NCI-H1048 (cell line): ENCODE measurements at places on chromosomes 12 and 14.
A peak's percentile ranks its signal among the peaks of the same experiment; 100 is the strongest.

- no peak for DNase-seq
Measured at GRCh38 chr14:90547250-90547649, 150.4 kb downstream of the CALM1 start.

DNA sequence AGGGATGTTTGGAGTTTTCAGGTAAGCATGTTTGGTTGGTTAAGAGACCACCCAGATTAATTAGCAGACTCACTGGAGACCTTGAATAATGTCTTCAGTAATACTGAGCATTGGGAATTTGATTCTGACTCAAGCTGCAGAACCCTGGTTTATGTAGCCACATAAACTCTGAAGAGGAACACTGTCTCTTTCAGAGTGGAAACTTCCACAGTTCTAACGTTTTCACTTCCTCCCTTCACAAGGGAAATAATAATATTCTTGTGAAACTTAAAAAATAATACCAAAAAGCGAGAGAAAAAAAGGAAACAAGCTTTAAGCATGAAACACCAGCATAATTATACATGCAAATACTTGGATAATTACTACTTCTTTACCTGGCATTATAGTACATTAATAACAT is 40.0 kb upstream of the ST8SIA1 start:
- no peak for DNase-seq

GRCh38 chr12:12734054-12734453 is 16.9 kb downstream of the CDKN1B start:
- DNase-seq = no peak

DNA sequence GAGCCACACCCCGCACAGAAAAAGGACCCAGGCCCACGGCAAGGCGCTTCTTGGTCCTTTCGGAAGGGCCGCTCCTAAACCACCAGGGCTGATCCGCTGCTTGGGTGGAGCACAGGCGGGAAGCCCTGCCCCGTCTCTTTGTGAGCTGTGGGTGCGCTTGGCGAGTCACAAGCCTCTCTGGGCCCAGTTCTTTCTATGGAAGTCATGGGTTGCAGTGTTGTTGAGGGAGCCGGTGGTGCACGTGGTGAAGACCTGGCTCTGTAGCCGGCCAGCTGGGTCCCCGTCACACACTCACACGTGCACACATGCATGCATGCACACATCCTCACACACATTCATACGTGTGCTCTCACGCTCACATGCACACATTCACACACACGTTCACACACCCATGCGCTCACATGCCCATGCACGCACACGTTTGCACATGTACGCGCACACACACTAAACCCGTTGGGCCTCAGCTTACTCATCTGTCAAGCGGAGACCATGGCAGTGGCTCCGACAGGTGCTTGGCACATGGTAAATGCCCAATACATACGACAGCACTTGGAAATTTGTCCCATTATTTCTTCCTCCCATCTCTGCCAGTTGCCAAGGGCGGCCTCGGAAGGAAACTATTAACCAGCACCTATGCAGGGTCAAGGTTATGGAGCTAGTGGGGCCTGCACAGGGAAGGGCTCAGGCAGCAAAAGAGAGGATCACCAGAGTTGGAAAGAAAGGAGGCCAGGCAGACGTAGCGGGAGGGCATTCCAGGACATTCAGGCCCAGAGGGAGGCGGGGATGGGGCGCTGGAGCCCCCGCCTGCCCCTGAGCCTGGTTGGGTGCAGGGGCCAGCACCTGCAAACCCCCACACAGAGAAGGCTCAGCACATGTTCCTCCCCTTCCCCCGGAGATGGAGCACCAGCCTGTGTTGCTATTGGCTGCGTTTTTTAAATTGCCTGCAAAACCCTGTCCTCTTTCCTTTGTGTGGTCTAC is 96.9 kb downstream of the SETD3 start:
- no peak for DNase-seq

- no peak for DNase-seq
Measured at GRCh38 chr12:116402163-116402939, 124.9 kb upstream of the MED13L start.

- DNase-seq = no peak
Measured at GRCh38 chr12:89862511-89863445, 154.1 kb upstream of the ATP2B1 start.

- no peak for DNase-seq
Measured at GRCh38 chr12:1313906-1314305, 280.5 kb downstream of the FBXL14 start.

DNA sequence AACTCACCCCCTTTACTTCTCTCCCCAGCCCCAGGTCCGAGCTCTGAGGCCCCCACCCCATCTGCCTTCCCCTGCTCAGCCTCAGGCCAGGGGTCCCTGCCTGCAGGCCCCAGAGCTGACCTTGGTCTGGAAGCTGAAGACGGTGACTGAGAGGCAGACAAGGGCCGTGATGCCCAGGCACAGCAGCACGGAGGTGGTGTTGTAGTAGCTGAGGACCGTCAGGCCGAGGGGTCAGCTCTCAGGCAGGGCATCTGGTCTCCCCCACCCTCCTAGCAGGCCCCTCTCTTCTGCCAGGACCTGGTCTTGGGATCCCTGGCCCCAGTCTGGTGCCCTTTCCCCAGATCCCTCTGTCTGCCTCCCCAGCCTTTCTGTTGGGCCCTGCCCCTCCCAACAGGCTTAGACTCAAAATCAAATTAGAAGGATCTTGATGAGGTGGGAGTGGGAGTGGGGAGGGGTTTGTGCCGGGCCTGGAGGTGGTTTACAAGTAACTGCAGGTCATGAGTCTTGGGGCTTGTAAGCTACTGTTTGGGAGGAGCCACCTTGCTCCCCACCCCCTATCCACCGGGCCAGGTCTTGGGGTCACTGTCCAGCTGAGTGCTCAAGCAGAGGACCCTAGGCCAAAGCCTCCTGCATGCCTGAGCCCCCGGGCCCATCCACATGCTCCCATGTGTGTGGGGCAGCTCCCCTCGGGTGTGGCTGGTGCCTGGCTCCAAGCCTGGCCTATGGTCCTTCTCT is 14.2 kb downstream of the FAIM2 start:
- DNase-seq = no peak

DNA sequence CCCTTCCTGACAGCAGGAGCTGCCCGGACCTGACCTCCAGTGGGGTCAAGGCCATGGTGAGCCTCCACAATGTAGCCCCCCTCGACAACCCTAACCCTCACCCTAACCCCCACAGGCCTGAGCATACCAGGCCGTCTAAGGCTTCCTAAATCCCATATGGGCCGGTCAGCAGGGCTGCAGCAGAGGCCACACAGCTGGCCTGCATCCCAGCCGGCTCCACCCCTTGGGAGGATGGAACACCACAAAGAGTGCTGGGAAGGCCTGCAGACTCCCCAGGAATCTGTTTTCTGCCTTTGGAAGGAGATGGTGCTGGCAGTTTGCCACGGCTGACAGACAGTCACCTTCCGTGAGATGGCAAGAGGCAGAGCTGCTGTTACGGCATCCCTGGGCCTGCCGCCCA is 2.8 kb downstream of the TMEM179 start:
- DNase-seq = no peak

DNA sequence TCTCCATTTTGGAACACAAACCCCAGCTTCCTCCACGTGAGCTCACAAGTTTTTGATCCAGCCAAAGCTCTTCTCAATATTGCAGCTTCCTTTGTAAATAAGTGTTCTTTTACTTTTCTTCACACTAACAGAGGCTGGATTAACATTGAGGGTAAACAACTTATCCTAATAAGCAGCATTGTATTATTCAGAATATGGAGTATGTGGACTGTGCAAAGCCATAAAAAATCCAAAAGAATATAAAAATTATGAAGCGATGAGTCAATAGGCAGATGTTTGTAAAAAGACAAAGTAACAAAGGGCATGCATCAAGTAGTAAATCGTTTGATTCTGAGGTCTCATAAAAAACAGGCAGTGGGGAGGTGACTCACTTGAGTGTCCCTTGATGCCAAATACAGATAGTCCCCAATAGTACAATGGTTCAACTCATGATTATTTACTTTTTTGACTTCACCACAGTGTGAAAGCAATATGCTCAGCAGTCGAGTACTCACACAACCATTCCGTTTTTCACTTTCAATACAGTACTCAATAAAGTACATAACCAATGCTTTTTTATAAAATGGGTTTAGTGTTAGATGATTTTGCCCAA is 23.1 kb upstream of the KCNK10 start:
- no peak for DNase-seq

DNA sequence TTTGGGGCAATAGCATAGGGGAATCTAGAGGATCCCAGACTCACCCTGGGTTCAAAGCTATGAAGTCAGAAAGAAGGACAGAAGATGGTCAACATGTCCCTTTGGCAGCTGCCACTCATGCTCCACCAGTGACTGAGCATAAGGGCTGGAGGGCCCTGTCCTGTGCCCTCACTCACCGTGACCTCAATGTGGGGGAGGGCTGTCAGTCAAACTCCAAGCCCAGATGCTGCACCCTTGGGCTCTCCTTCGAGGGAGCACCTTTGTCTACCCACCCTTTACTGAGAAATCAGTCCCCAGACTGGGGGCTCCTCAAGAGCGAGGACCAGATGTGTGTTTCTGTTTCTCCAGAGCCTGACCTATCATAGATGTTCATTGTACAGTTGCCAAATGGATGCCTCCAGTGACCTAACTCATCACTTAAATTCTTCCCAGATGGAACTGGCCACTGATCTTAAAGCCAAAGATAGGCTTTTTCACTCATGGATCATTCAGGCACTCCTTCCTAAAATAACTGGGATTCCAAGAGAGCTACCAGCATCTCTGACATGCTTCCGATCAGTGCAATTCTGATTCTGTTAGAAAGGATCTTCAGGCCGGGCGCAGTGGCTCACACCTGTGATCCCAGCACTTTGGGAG is 27.2 kb upstream of the VSX2 start:
- DNase-seq = no peak

DNA sequence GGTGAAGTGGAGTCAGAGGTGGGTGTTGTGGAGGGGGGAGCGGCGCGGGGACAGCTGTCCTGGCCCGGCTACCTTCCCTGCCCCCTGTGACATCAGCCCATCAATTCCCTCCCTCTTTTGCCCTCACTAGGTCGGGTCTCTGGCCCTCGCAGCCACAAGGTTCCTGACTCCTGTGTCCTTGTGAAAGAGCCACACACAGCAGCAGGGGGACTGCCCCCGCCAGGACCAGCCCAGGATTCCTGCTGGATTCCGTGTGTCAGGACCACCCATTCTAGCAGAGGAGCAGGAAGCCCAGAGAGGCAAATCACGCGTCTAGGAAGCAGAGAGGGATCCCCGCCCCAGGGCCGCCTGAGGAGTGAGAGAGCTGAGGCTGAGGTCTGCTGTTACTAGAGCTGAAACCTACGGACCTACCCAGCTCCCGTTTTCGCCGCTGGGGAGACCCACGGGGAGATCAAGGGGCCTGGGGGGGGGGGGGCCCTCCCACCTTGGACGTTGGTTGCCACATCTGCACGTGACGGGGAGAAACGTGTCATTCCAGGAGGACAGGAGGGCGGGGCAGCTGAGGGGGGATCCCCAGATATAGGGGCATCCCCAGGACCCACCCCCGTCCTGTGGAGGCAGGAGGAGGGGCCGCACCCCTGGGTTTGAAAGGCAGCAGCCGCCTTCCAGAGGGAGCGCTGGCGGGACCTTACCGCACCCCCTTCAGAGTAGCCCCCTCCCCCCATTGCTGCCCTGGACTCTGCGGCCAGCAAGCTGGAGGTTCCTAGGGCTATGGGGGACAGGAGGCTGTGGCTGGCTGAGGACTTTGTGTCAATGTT is 12.5 kb upstream of the INF2 start:
- no peak for DNase-seq

DNA sequence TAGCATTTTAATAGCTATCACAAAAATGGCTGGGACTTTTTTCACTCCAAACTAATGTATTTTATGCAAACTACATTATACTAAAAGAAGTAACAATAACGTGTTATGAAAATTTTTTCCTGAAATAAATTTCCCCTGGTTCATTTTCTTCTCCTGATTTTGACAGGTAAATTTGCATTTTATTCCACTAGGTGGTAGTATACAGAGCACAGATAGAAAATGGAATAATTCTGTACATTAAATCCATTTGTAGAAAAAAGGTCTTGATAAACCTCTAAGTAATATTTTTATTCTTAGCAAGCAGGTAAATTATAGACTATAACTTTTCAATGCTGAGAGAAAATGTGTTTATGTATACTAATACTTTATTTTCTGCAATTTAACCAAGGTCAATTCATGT is 96.5 kb downstream of the BCAT1 start:
- peak; percentile 57 for DNase-seq

DNA sequence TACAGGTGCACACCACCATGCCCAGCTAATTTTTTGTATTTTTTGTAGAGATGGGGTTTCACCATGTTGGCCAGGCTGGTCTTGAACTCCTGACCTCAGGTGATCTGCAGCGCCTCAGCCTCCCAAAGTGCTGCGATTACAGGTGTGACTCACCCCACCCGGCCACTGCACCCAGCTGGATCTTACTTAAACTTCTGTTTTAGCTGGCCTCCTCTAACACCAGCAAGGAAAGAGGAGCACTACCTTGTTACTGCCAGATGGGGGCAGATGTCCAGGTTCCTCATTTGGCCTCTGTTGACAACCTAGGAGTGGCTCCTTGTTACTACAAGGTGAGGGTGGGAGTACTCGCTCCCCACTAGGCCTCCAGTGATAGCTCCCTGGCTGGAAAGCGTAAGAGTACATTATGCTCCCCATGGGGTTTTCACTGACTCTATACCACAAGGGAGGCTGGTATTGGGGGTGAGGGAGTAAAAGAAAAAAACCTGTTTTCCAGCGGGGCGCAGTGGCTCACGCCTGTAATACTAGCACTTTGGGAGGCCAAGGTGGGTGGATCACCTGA is 13.2 kb upstream of the ARF6 start:
- no peak for DNase-seq

DNA sequence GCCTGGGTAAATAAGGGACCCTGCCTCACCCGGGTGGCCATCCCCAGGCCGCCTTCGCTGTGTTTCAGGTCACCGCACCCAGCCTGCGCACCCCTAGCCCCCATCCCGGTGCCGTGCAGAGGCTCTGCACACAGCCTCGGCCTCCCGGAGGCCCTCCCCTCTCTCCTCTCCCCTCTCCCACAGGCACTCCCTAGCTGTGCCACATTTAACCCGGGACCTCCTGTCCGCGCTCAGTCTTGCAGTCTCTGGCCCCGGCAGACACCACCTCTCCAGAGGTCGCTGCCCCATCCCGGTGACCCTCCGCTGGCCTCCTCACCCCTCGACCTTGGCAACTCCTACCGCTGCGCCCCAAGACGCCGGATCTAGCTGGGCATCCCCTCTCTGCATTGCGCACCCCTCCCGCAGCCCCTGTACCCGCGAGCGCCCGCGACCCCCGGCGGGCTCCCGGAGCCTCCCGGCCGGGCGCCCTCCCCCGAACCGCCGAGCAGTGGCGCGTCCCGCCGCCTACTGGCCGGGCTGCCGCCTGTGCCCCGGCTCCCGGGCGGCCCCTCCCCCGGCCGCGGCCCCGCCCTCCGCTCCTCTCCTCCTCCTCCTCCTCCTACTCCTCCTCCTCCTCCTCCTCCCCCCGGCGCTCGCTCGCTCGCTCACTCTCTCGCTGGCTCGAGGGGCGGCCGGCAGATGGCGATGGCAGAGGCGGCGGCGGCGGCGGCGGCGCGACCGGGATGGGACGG is 120.7 kb downstream of the AACS start:
- DNase-seq = peak; percentile 17

DNA sequence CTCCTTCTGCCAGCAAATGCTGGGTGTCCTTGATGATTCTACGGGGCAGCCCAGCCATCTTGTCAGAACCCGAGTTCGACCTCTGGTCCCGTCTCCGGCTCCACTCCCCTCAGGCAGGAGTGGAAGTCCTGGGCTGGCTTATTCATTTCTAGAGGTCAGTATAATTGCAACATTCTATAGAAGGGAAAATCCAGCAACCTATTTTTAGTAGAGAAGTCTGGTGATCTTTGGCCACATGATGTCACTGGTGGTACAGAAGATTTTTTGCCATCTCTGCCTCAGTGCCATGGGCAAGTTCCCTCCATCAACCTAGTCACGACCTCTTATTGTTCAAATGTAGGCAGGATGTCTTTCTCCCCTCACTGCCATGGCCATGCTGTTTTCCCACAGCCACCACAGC is 22.4 kb downstream of the OR10G2 start:
- DNase-seq = no peak
